ENCODE measurements at places on chromosomes 12 and 14. TPM values are rescaled to one million over a fixed set of nuclear protein-coding genes. Genes with fewer than 3 reads are reported as not detected.

DNA sequence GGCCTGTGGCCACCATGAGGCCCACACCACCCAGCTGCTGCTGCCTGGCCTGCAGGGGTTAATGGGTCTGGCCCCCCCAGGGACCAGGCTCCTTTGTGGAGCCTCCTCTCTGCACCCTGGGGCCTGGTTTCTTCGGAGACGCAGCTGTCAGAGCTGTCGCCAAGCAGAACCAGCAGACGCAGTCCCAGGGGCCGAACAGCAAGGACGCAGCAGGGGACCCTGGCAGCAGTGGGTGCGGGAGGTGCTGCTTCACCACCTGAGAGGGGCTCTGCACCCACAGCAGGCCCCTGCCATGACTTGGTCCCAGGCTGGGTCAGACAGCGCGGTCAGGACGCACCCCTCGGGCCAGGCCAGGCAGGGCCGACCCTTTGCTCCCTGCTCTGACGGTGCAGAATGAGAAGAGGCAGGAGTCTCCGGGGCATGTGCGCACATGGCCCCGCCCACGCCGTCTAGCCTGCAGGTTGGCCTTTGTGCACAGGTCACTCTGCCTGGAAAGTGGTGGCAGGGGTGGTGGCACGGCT lies 30.5 kb downstream of the JAG2 start:
- no peaks in the 10 kb centered on the region for H3K27me3 ChIP-seq
- H3K4me1 ChIP-seq, result no peaks in the 10 kb centered on the region
- H3K27ac ChIP-seq, result no peak overlapping the region
- H3K36me3 ChIP-seq, result no peaks in the 10 kb centered on the region

GRCh38 chr12:96810477-96810876 lies 96.6 kb upstream of the NEDD1 start:
- no peaks in the 10 kb centered on the region for H3K4me1 ChIP-seq
- no peaks in the 10 kb centered on the region for H3K27me3 ChIP-seq
- DNase-seq, result no peak
- no peak overlapping the region for H3K27ac ChIP-seq
- no peaks in the 10 kb centered on the region for H3K36me3 ChIP-seq

GRCh38 chr14:65422088-65422834 lies 9.7 kb downstream of the FUT8 start:
- no peak overlapping the region for H3K4me3 ChIP-seq
- H3K4me1 ChIP-seq, result no peaks in the 10 kb centered on the region

Gene COX8C
- not detected for total RNA-seq

Gene RTRAF
- total RNA-seq, result 44.8 TPM

Gene GPRC5D
- not detected for total RNA-seq

DNA sequence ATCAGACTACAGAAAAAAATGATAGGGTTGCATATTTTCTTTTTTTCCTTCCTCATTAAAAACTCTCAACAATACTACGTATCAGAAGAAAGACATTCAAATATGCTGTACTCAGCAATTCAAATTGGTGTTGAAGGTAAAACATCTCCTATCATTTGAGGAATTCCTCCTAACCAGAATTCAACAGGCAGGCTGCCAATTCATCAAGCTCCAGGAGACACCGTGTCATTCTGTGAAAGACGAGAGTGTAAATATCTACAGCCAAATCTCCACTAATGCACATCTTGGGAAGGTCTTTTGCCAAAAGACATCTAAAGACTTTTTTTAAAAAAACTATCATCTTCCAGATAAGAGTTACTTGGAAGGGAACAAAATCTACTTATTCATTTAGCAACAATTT lies 26.6 kb downstream of the NT5DC3 start:
- H3K36me3 ChIP-seq, result peaks cover 16% of the 10 kb centered on the region
- peaks cover 51% of the 10 kb centered on the region for H3K4me1 ChIP-seq
- H3K27me3 ChIP-seq, result no peaks in the 10 kb centered on the region
- no peak overlapping the region for H3K4me3 ChIP-seq

DNA sequence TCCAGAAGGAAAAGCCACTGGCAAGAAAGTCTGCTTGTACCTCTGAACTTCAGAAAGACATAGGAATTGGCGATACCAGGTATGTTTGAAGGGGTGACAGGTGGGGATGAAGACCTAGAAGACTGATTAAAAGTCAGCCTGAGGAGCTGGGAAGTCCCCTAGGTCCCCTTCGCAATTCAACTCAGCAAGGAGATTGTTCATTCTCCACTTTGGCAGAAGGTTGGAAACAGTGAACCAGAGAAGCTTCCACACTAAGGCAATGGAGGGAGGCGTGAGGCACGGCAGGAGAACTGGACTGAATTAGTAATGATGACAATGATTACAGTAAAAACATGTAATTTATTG lies 240.3 kb upstream of the TMPO start:
- no peak overlapping the region for H3K27ac ChIP-seq
- no peaks in the 10 kb centered on the region for H3K27me3 ChIP-seq
- H3K4me1 ChIP-seq, result no peaks in the 10 kb centered on the region
- no peaks in the 10 kb centered on the region for H3K36me3 ChIP-seq
- DNase-seq, result no peak
- H3K4me3 ChIP-seq, result no peak overlapping the region

GRCh38 chr14:70073924-70074566 lies 114.7 kb downstream of the SLC8A3 start:
- no peak for DNase-seq
- H3K4me3 ChIP-seq, result no peak overlapping the region
- no peak overlapping the region for H3K27ac ChIP-seq
- H3K36me3 ChIP-seq, result no peaks in the 10 kb centered on the region

GRCh38 chr14:85248881-85249635 lies 280.9 kb upstream of the FLRT2 start:
- no peak overlapping the region for H3K4me3 ChIP-seq
- DNase-seq, result no peak
- H3K4me1 ChIP-seq, result no peaks in the 10 kb centered on the region
- no peaks in the 10 kb centered on the region for H3K27me3 ChIP-seq
- no peak overlapping the region for H3K27ac ChIP-seq

- DNase-seq, result no peak
- no peak overlapping the region for H3K4me3 ChIP-seq
- H3K27ac ChIP-seq, result no peak overlapping the region
- no peaks in the 10 kb centered on the region for H3K36me3 ChIP-seq
- H3K27me3 ChIP-seq, result no peaks in the 10 kb centered on the region
- H3K4me1 ChIP-seq, result no peaks in the 10 kb centered on the region
Observed at GRCh38 chr12:16269946-16270345, 7.5 kb downstream of the SLC15A5 start.

GRCh38 chr12:3882896-3883564 lies 9.8 kb upstream of the PARP11 start:
- H3K27ac ChIP-seq, result no peak overlapping the region
- no peaks in the 10 kb centered on the region for H3K36me3 ChIP-seq
- H3K27me3 ChIP-seq, result no peaks in the 10 kb centered on the region
- no peaks in the 10 kb centered on the region for H3K4me1 ChIP-seq
- no peak overlapping the region for H3K4me3 ChIP-seq

Gene DPY19L2
- total RNA-seq, result 13.5 TPM

DNA sequence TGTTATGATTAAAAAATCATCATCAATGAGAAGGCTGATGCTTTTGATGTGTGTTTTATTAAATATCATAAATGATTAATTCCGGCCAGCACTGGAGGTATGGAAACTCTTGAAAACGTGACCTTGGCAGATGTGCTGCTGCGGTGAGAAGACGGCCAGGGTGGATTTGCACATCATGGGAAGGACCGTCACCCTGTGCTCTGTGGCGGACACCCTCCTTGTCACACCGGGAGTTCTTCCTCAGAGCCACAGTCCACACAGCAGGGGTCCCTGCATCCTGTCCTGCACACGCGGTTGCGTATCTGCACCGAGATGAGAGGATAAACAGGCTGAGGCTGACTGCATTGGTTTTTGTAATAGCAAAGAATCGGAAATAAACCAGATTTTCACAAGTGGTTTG lies 33.5 kb downstream of the FZD10 start:
- no peak overlapping the region for H3K27ac ChIP-seq
- no peak overlapping the region for H3K4me3 ChIP-seq
- no peaks in the 10 kb centered on the region for H3K36me3 ChIP-seq
- no peaks in the 10 kb centered on the region for H3K4me1 ChIP-seq

Data from thoracic aorta (tissue), 2 donors.